ENCODE measurements at places on chromosomes 6 and 20.
A peak's percentile ranks its signal among the peaks of the same experiment; 100 is the strongest.

- H3K36me3 ChIP-seq = peaks cover 46% of the 10 kb centered on the region
- H3K4me3 ChIP-seq = no peak overlapping the region
- DNase-seq = no peak
- H3K27me3 ChIP-seq = no peaks in the 10 kb centered on the region
- no peak overlapping the region for H3K27ac ChIP-seq
Measured at GRCh38 chr6:167920165-167920564, 77.3 kb upstream of the KIF25 start.

DNA sequence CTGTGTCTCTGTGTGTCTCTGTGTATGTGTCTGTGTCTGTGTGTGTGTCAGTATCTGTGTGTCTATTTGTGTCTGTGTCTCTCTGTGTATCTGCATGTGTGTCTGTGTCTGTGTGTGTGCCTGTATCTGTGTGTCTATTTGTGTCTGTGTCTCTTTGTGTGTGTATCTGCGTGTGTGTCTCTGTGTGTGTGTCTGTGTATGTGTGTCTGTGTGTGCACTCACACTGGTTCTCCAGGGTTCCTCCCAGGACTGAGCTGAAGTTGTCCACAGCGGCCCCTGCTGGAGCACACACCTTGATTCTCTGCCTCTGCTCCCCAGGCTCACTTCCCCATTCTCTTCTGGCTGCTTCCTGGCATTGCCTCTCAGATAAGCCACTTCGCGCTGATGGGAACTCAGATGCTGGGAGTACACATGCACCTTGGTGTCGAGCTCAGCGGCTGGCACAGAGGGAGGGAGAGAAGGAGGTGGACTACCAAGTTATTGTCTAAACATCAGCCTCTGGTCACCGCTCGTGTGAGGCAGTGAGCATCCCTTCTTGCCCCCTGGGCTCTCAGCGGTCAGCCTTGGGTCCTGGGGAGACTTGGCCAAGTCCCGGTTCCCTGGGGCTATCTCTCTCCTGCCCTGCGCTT, 104.9 kb upstream of the NXT1 start:
- no peak overlapping the region for H3K4me3 ChIP-seq
- peak; percentile 45 for DNase-seq
- H3K27me3 ChIP-seq = peaks cover 27% of the 10 kb centered on the region
- no peak overlapping the region for H3K27ac ChIP-seq
- no peaks in the 10 kb centered on the region for H3K36me3 ChIP-seq

DNA sequence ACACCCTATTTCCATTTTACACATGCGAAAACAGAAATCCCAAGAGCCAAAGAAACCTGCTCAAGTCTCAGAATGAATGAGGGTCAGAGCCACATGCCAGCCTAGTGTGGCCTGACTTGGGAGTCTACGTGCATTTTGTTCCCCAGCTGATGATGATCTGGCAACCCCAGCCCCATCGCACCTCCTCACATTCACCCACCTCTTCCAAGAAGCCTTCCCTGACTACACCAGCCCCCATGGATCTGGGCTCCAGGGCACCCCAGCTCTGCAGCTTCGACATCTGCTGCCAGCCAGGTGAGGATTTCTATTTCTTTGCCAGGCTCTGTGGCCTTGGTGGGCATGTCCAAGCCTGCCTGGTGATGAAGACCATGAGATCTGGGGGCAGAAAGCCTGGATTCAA, 41.0 kb downstream of the ANGPT4 start:
- peaks cover 29% of the 10 kb centered on the region for H3K27me3 ChIP-seq
- H3K36me3 ChIP-seq = no peaks in the 10 kb centered on the region
- H3K4me1 ChIP-seq = peaks cover 5% of the 10 kb centered on the region
- H3K4me3 ChIP-seq = no peak overlapping the region
- H3K27ac ChIP-seq = no peak overlapping the region

DNA sequence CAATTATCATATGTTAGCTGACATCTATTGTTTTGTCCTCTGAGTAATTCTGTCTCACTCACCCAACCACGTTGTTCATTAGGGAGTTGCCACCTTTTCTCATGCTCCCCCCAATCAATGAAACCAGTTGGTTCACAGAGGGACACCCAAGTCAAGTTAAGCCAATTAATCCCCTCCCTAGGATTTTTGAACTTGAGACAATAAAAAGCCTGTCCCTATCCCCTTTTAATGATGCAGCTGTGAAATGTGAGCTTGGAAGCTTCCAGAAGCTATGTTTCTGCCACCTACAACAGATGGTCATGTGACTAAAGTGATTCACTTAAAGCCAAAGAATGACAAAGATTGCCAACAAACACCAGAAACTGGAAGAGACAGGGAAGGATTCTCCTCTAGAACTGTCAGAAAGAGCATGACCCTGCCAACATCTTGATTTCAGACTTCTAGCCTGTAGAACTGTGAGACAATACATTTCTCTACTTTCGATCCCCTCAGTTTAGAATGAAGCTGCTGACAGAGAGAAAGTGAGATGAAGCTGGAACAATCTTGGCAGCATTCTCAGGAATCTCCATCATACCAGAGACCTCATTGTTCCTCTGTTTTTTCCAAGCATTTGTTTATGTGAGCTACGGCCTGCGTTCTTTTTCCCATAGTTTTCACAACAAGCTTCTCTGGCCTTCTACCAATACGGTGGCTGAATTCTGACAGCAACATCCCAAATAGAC, 57.8 kb upstream of the TPD52L1 start:
- H3K27me3 ChIP-seq = no peaks in the 10 kb centered on the region
- H3K27ac ChIP-seq = peak overlapping the region; percentile 6
- H3K36me3 ChIP-seq = peaks cover 2% of the 10 kb centered on the region
- no peak overlapping the region for H3K4me3 ChIP-seq
- H3K4me1 ChIP-seq = peaks cover 11% of the 10 kb centered on the region
- no peak for DNase-seq

DNA sequence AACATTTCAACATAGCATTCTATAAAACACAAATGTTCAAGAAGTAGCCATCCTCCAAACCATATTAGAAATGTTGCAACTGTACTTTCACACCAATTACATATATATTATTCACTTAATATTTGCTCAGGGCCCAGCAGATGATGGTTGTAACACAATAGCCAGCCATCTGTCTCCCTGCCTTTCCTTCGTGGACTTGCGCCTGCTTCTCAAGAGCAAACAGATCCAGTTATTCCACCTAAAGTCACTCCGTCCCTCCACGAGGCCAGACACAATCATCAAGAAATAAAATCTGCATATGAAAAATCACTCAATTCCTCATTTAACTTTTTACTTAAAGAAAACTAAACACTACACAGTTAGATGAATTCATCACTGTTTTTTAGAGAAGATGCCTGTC, 160.4 kb downstream of the RALGAPA2 start:
- no peaks in the 10 kb centered on the region for H3K27me3 ChIP-seq
- H3K36me3 ChIP-seq = peaks cover 18% of the 10 kb centered on the region
- H3K4me3 ChIP-seq = no peak overlapping the region
- H3K4me1 ChIP-seq = peaks cover 6% of the 10 kb centered on the region
- no peak overlapping the region for H3K27ac ChIP-seq
